ENCODE measurements at places on chromosomes 6 and 20.

GRCh38 chr6:105818505-105818904, 267.6 kb upstream of the PRDM1 start:
- no peak for DNase-seq

GRCh38 chr6:443621-444159, 52.1 kb downstream of the IRF4 start:
- no peak for DNase-seq

GRCh38 chr6:44237021-44237812, 9.7 kb upstream of the HSP90AB1 start:
- DNase-seq, result peak; percentile 71

DNA sequence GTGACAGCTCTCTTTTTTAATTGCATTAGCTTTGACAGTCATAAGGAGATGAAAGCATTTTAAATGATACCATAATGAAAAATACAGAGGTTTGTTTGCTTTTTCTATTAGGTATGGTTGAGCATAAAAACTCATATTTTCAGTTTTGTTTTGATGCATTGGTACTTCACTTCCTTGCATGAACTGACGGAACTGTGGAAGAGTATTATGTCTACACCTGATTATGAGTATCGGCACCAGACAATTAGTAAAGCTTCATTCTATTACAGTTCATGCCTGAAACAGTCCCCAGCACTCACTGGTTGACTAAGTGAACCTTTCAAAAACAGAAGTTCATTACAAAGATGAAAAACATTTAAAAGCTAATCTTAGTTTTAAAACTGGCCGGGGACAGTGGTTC, 593.0 kb downstream of the GRIK2 start:
- no peak for DNase-seq

DNA sequence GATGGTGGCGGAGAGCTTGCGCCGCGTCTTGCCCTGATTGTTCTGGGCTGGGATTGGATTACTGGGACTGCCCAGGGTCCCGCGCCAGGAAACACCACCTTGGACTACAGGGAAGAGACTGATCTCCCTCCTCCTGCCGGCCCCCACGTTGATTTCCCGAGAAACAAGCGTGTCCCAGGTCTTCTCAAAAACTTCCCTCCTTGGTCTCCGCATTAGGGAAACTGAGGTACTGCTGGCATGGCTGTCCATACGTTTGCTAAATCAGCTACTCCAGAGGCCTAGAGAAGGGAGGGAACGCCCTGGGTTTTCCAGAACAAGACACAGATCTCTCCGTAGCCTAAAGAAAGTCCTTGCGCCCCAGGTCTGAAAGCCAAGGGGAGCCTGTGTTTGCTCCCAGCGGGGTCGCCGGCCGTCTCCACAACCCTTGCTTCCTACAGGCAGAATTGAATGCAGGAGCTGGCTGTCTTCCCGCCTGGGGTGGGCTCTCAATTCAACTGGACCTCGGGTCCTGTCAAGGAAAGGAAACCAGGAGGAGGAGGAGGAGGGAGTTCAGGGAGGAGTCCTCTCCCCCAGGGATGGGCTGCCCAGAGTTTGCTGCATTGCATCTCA, 29.2 kb downstream of the TFAP2A start:
- DNase-seq, result no peak

DNA sequence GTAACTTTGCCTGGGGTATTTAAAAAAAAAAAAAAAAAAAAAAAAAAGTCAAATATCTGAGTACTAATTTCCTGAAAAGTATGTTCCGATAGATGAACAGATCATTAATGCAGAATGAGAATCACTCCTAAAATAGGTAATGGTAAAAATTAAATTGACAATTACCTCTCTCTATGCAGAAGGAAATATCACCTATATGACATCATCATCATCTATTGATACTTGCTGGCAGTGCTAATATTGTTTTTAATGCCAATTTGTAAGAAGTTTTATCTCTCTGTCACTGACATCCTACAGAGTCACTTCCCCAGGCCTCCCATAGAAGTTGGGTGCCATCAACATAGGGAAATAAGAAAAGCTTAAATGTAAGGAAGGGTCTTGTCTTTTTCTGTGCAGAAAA, 29.9 kb downstream of the ADNP start:
- DNase-seq, result no peak

GRCh38 chr6:29757282-29757681, 34.0 kb downstream of the HLA-F start:
- DNase-seq, result no peak

DNA sequence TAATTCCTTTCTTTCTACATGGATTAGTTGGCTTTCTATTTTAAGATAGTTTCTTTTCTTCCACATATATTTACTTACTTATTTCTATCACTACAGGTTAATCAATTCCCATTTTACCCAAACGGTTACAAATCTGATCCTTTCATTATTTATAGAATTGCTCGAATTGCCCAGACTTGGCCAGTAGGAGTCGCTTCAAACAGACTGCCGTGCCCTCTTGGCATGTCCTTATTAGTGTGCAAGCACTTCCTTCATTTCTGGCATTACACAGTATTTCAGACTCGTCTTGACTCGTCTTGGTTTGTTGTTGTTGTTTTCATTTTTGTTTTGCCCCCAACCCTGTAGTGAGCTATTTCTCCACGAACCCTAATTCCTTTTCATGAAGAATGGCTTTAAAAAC, 74.6 kb downstream of the SAMD3 start:
- no peak for DNase-seq

DNA sequence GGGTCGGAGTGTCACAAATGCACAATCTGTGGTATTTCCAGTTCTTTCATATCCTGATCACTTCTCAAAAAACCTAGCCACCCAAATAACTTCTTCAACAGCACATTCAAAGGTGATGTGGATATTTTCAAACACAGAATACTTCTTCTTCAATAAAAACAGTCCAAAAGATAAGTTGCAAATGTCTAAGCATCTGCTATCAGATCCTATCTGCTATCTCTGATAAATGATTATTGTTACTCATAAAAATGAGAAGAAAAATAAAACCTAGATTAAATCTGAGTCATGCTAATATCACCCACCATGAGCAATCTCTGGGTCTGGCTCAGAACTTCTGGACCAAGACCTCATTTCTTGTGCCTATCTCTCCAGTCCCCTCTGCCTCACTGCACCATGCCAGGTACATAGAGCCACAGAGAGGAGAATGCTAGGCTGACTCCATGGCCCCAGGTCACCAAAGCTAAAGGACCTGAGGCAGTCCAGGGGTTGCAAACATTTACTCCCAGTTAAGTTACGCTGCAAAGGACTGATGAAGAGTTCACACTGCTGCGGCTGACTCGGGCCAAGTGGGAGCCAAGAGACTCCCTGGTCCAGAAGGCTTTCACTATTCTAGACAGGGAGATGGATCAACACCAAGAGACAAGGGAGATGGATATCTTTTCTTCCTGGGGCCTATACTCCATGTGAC, 101.4 kb downstream of the KIF13A start:
- DNase-seq, result no peak

- no peak for DNase-seq
Measured at GRCh38 chr6:113640051-113640450, 217.1 kb upstream of the MARCKS start.

DNA sequence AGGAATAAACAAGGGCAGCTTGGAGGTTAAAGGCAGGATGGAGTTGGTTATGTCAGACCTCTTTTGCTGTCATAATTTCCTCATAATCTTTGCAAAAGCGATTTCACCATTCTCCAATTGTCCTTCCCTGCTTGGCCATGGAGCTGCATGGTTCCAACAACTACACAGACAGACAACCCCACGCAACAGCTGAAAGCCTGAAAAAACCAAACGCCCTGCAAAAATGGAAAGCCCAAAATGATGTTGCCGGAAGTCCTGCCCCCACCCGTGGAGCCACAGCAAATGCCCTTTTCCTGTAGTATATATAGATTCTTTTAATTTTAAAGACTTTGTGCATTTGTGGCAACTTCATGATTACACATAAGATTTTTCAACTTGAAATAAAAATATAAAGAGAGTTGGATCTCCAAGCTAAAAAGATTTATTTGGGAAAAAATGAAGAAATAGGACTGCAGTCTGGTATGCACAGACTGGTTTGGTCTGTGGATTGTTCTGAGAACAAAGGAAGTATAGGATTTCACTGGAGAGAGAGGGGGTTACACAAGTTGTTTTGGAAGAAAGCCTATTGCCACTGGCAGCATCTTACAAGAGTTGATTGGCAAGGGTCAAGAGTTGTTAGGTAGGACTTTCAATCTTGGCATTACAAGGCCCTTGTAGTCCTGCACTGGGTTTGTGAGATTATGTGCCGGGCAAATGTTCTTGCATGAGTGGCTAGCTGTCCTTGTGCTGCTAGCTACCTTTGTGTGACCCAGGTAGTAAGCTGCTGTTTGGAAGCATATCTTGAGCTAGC, 190.0 kb downstream of the C6orf118 start:
- peak; percentile 15 for DNase-seq

- no peak for DNase-seq
Measured at GRCh38 chr20:61883857-61884393, 181.8 kb downstream of the TAF4 start.

DNA sequence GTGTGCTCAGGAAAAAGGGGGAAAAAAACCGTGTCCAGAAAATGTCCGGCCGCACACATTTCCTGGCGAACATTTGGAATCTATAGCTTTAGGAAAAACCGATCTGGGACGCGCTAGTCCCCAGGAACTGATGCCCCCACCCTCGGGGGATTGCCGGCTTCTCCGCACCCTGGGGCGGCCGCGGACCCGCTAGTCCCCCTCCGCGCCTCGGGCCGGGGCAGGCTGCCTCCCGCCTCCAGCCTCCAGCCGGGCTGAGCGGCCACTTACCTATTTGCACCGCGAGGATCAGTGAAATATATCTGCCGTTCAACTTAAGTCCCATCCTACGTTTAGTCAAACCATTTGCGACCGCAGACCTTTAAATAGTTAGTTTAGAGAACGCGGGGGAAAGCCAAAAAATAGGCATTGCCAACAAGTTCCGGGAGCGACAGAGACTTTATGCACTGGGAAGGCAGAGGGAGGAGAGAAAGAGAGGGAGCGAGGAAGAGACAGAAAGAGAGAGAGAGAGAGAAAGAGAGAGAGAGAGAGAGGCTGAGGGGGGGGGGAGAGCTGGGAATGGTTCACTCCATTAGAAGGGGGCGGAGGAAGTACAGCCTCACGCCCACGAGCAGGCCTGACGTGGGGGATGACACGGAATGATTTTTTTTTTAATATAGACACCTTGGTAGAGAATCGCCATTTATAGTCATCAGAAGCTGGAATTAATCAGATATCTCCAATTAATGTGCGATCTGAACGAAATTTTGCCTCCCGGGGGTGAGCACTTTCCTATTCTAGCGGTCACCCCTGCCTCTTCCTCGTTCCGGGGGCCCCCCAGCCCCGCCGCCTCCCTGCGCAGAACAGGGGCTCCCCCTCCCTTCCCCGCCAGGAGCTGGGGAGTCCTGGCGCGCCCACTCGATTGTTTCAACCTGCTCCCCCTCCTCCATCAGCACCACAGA, at the start of gene NRN1:
Gene NRN1, minus strand, starts transcription at position 498 of the 938 bp plus-strand sequence. Its CDS starts 176 bp downstream, at position 322.
- DNase-seq, result no peak

- DNase-seq, result no peak
Measured at GRCh38 chr6:110642711-110643110, 166.3 kb upstream of the SLC22A16 start.

GRCh38 chr20:36130390-36130789, 24.1 kb upstream of the EPB41L1 start:
- no peak for DNase-seq

- no peak for DNase-seq
Measured at GRCh38 chr6:40585651-40586269, 1.4 kb downstream of the LRFN2 start.

DNA sequence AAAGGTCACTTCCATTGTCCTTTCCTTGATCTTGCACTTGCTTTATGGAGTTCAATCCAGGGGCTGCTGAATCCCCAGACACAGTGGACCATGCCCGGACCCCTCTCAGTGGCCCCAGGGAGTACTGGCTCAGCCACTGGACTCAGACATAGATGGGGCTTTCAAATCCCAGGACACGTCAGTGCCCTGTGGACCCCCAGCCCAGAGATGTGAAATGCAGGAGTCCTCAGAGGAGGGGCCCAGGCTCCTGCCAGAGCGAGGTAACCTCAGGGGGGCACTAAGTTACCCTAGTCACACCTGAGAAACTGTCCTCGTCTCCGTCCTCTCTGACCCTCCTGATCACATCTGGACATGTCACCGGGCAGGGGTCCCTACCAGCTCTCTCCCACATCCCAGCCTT, 18.7 kb upstream of the APMAP start:
- DNase-seq, result no peak

GRCh38 chr6:52666071-52666470, 4.8 kb upstream of the TMEM14A start:
- DNase-seq, result no peak

GRCh38 chr6:138600726-138601125, 101.4 kb upstream of the NHSL1 start:
- DNase-seq, result no peak

DNA sequence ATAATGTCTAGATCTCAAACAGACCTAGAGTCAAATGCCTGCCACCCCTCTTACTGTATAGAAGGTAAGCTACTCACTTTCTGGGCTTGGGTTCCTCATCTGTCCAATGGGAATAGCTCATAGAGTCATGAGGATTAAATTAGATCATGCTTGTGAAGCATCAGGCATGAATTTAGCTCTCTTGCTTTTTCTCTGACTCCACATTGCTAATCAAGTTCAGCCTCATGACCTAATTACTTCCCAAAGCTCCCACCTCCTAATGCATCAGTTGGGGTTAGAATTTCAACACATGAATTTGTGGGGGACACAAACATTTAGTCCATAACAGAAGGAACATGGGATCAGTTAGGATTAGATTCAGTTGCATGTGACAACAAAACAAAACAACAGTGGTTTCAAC, 4.6 kb upstream of the DDX27 start:
- no peak for DNase-seq

DNA sequence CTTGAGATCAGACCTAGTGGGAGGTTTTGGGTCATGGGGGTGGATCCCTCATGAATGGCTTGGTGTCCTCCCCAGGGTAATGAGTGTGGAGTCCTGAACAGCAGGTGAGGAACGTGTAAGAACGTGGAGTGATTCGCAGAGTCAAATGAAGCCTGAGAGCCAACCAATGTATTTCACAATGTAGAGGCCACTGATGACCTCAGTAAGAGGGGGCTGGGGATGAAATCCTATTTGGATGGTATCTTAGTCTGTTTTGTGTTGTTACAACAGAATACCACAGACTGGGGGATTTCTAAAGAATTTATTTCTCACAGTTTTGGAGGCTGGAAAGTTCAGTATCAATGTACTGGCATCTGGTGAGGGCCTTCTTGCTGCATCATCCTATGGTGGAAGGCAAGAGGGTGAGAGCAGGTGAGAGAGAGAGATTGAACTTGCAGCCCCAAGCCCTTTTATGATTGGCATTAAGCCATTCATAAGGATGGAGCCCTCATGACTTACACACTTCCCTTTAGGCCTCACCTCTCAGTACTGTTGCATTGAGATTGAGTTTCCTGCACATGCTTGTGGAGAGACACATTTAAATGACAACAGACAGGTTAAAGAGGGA, 47.3 kb upstream of the HIVEP1 start:
- DNase-seq, result no peak

GRCh38 chr6:88545991-88546390, 379.8 kb upstream of the CNR1 start:
- no peak for DNase-seq

- no peak for DNase-seq
Measured at GRCh38 chr6:26222571-26222970, 135.3 kb downstream of the HFE start.

- DNase-seq, result peak; percentile 62
Measured at GRCh38 chr20:20010639-20011500, 6.3 kb upstream of the NAA20 start.
